CD8-positive, alpha-beta memory T cell (primary cell): ENCODE measurements at places on chromosomes 16 and 17. TPM values are rescaled to one million over a fixed set of nuclear protein-coding genes. Genes with fewer than 3 reads are reported as not detected.

Gene IRX5
- total RNA-seq = not detected

Gene TEX19
- total RNA-seq = not detected

Gene ADAD2
- total RNA-seq = 0.40 TPM

Gene GSG1L
- total RNA-seq = 0.18 TPM

Gene EPN2
- total RNA-seq = 9.0 TPM

Gene CES2
- total RNA-seq = 23.8 TPM

Gene STX1B
- total RNA-seq = 0.40 TPM

Gene ACTG1
- 5,175 TPM for total RNA-seq

Gene ABI3
- 46.4 TPM for total RNA-seq

Gene ASPHD1
- total RNA-seq = 1.2 TPM

Gene EFCAB13
- 4.0 TPM for total RNA-seq

Gene PERCC1
- 0.48 TPM for total RNA-seq
